ENCODE measurements at places on chromosomes 7 and 10.

GRCh38 chr10:132467464-132468149, 70.0 kb upstream of the INPP5A start:
- no peak for DNase-seq

- no peak for DNase-seq
Observed at GRCh38 chr10:122636953-122637352, 62.7 kb downstream of the C10orf120 start.

GRCh38 chr7:954330-955238, at the start of gene ADAP1:
Gene ADAP1 (minus strand): TSS chr7:954680. CDS start chr7:954477, 203 bp downstream.
- DNase-seq = peak; percentile 93

- no peak for DNase-seq
Observed at GRCh38 chr7:131502810-131503508, 53.5 kb downstream of the PODXL start.

DNA sequence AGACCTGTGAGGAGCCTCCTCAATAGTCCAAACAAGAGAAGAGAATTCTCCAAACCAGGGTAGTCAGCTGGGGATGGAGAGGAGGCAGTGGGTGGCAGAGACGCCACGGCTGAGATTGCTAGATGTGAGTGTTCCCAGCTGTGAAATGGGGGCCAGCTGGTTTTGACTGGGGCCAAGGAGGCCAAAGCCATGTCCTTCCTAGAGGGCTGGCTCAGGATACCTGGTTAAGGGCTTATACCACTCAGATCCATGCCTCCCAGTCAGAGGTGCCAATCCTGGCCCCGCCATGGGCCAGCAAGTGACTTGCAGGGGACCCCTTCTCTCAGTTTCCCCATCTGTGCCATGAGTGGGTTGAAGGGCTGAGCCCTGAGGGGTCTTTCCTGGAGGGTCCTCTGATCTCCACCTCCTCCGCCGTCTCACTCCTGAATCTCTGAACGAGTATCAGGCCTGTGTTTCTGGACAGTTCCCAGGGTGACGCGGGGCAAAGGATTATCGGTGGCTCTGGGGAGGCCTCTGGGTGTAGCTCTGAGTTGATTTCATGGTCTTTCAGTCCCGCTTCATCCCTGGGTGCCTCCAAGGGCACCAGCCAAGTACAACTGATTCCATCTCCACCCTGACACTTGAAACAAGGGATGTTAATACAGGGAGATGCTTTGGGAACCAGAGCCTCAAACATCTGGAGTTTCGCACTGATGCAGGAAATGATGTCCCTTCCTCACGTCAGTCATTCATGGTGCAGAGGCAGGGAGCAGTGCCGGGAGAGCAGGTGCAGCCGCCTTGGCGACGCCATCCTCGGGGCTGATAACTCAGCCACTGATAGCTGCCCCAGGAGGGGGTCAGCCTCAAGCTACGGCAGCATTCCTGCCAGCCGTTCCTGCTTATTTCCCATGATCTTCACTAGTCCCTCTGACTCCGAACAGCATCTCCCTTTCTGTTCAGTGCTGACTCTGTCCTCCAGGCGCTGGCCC, 126.7 kb downstream of the RGS10 start:
- no peak for DNase-seq

DNA sequence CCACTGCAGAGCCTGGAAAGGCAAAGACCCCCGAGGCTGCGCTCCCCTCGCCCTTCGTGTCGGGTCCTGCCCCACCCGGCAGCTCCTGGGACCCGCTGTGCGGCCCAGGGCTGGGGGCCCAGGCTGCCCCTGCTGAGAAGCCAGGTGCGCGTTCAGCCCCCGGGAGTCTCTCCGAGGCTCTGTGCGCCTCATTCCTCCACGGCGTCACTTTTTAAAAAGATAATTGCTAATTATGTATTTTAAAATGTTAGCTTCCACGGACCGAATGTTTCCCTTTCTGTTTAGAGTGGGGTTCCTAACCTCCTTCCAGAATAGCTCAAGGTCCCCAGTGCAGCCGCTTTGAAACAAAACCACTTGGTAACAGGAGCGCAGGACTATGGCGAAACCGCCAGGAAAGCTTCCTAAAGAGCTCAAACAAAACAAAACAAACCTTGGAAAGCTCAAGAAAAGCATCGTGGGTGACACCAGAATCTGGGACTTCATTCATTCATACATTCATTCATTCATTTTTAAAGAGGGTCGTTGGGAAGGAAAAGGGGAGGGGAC, 45.6 kb downstream of the PDIA4 start:
- no peak for DNase-seq

DNA sequence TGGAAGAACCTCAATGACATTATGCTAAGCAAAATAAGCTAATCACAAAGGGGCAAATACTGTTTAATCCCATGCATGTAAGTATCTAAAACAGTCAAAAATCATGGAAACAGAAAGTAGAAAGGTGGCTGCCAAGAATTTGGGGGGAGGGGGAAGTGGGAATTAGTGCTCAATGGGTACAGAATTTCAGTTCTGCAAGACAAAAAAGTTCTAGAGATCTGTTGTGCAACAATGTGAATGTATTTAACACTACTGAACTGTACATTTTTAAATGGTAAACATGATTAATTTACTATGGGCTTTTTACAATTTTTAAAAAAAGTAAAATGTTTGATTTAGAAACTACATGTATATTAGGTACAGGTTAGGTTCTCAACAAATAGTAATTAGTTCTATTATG, 11.9 kb downstream of the EZH2 start:
- no peak for DNase-seq

- DNase-seq = no peak
Observed at GRCh38 chr7:149733131-149733923, 40.1 kb downstream of the ZNF467 start.

GRCh38 chr7:114715907-114716306, 206.0 kb upstream of the MDFIC start:
- no peak for DNase-seq

- no peak for DNase-seq
Observed at GRCh38 chr7:44087911-44088838, 5.8 kb upstream of the POLM start.

DNA sequence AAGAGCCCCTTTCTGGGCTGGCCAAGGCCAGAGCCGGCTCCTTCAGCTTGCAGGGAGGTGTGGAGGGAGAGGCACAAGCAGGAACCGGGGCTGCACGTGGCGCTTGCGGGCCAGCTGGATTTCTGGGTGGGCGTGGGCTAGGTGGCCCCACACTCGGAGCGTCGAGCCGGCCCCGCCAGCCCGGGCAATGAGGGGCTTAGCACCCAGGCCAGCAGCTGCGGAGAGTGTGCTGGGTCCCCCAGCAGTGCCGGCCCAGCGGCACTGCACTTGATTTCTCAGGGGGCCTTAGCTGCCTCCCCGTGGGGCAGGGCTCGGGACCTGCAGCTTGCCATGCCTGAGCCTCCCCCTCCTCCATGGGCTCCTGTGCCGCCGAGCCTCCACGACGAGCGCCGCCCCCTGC, 48.1 kb downstream of the SH2D4B start:
- no peak for DNase-seq

DNA sequence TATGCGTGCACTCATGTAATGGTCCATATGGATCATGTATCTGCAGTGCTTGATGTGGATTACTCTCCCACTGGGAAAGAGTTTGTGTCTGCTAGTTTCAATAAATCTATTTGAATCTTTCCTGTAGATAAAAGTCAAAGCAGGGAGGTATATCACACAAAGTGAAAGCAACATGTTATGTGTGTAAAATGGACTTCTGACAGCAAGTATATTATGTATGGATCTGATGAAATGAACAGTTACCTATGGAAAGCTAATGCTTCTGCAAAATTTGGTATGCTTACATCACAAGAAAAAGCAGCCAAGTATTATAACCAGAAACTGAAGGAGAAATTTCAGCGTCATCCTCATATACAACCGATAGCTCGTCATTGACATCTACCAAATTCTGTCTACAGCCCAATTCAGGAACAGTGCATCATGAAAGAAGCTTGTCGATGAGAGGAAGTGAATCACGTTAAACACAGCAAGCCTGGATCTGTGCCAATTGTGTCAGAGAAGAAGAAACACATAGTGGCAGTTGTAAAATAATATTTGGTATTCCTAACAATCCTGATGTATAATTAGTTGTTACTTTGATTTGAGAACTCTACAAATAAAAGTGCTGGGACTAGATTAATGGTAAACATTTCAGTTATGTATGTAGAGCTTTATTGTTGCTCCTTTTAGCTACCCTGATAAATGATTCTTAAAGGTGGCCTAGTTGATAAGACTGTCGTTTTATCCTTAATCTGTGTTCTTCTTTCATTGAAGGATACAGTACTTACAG, 14.2 kb upstream of the SYPL1 start:
- DNase-seq = no peak

GRCh38 chr7:27312820-27313219, 70.2 kb downstream of the EVX1 start:
- DNase-seq = no peak

DNA sequence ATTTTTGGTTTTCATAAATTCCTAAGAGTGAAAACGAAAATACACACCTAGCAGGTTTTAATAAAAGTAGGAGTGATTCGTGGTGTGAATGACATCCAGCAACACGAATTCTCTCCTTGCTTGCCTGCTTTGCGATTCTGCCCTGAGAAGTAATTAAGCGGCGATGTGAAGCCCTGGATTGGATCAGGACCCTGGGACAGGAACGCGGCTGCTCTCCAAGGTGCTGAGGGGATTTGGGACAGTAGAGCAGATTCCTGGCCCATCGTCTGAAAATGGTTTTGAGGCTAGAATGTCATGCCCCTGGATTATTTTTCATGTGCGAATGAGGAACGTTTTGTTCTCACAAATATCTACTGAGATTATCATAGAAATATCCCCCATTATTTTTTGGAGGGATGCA, 7.8 kb downstream of the NPS start:
- no peak for DNase-seq

- DNase-seq = no peak
Observed at GRCh38 chr7:33678569-33679335, 226.6 kb upstream of the BMPER start.

GRCh38 chr7:113217314-113217713, 99.0 kb upstream of the SMIM30 start:
- DNase-seq = no peak

DNA sequence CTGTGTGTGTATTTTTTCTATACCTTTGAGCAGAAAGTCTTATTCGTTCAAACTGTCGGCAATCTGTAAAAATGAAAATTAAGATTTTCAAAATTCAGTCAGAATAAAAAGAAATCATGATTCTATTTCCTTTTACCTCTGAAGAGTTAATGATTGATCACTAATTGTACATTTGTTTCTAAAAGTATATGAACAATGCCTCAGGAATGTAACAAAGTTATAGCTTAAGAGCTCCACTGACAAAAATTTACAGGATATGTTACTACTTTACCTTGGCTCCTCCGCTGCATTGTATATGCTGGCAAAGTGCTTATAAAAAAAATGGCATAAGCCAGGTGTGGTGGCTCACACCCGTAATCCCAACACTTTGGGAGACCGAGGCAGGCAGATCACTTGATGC, 225.7 kb downstream of the VTI1A start:
- no peak for DNase-seq

DNA sequence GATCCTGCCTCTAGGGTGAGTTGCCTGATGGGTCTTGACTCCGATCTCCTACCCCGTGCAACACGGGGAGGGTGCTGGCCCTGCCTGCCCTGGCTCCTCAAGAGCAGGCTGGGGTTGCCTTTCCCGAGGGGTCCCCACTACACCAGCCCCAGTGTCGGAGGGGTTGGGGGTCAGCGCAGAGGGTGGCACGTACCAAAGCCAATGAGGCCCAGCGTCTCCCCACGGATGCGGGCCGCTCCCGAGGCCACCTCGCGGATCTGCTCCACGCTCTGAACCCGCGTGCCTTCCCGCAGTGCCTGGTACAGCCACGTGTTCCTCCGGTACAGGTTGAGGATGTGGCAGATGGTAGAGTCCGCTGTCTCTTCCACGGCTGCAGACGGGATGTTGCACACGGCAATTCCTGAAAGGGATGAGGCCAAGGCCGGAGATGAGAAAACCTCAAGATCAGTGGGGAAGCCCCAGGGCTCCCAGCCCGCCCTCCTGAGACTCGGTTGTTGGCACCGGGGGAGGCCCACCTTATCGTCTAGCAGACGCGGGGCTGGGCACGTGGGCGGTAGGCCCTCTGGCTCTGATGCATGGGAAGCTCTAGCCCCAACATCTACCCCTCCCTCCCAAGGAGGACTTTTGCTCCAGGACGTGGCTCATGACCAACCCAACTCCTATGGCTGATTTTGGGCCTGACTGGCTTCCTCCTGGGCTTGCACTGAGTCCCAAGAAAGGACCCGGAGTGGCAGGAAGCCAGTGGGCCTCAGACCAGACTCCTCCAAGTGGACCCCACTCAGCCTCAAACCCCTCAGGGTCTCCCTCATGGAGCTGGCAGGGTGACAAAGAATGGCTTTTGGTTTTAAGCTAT, 56.1 kb downstream of the ZRANB1 start:
- DNase-seq = peak; percentile 22

- no peak for DNase-seq
Observed at GRCh38 chr10:7338469-7338868, 72.4 kb downstream of the SFMBT2 start.

DNA sequence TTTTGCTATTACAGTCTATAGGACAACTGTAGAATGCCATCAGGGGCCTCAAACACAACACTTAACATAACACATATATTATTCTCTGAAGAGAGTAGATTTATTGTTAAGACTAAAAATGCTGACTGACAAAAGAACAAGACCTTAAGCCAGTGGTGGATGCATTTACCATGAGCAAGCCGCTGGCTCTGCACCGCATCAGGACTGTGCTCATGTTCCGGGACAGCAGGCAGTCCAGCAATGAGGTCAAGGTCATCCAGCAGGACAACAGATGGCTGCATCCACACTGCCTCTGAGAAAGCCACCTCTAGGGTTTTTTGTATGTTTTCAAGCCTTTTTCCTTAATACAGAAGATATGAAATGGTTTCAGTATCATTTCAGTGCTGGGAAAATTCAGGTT, 23.8 kb downstream of the PEX1 start:
- DNase-seq = no peak

GRCh38 chr10:30489346-30489745, 55.4 kb downstream of the MAP3K8 start:
- no peak for DNase-seq

DNA sequence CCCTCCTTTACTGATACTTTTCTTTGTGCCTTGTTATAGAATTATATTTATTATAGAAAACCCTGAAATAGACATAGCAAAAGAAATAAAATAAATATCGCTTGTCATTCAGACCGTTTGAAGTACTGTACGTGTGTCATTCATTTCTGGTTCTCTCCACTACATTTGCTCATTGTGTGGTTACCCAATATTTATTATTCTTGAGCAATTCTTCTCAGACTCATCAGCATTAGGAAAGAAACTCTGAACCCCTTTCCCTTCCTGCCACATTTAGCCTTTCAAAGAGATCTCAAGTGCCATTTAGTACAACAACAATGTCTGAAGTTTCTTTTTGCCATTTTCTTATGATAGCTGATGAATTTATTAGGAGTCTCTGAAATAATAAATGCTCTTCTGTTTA, 154.1 kb downstream of the KIAA1217 start:
- DNase-seq = no peak

All from GM20000 (cell line).